NCI-H1694 treated with DMSO at 0.1 percent for 48 hours (cell line): ENCODE measurements at places on chromosomes 1 and 21.
A peak's percentile ranks its signal among the peaks of the same experiment; 100 is the strongest.

DNA sequence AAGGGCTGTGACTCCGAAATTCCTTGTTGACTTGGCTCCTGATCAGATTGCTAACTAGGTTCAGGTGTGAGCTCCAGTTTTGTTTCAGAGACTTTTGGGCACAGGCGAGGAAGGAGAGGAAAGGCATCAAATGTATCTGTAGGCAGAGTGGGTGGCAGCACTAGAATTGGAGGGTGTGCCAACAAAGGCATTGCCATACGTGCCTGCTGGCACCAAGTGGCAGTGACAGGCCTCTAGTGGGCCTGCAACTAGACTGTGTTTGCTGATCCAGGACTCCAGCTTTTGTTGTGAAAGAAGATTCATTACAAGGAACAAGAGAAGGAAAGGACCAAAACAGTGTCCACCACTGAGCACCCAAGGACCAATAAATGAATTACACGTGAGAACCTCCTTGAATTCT lies 79.5 kb downstream of the TM2D1 start:
- DNase-seq: no peak

GRCh38 chr21:40095477-40095876 lies 228.2 kb downstream of the PCP4 start:
- no peak for DNase-seq

GRCh38 chr1:52365746-52366516 lies at the start of gene CC2D1B:
TSS of gene CC2D1B (minus strand) at chr1:52366205. CDS start at chr1:52364620, 1,585 bp downstream.
- DNase-seq: peak; percentile 96

DNA sequence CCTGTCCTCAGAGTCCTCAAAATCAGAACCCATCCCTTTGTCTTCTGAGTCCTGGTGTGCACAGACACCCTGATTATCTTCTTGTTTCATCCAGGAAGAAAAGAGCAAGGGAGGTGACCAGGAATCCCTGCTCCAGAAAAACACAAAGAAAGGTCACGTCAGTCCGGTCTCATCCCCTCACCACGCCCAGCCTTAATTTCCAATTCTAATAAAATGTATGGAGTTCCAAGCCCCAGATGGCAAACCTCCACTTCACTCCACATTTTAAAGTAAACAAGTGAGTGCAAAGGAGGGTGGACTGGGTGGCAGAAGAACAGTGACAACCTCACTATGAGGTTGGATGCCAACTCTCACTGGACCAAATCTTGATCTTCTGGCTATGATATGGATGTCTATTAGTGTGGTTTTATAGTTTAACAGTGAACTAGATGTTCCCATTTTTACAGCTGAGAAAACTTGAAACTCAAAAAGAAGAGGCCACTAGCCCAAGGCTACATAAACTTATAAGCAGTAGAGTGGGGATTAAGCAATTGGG lies 22.0 kb downstream of the ZNF697 start:
- no peak for DNase-seq

- DNase-seq: peak; percentile 37
These were observed 144.6 kb upstream of the TNR start for GRCh38 chr1:175887981-175888428.

GRCh38 chr1:171743081-171743870 lies 1.4 kb upstream of the VAMP4 start:
- DNase-seq: no peak

DNA sequence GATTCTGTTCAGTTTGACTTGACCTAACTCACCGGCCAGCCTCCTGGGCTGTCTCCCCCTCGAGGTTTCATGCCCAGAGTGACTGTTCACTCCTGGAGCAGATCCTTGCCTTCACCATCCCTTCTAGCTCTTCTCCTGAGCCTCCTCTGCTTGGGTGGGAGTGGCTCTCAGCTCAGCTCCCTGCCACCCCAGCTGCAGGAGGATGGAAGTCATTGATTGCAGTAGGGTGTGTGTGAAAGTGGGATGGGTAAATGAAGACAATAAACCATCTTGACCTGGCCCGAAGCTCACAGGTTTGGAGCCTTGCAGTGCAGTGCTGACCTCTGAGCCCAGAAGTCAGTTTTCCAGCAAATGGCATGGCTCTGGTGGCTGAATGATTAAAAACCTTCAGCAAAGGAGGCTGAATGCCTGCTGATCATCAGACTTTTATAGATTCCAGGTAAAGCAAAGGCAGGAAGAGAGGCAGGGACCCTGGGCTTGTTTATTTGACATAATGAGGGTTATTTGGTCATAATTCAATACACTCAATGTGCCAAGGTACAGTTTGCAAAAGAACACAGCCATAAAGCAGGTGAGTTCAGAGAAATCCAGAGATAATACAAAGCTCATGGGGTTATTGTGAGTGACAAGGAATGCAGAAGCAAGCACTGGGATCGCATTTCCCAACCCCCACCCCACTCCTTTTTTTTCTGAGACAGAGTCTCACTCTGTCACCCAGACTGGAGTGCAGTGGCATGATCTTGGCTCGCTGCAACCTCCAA lies 17.5 kb upstream of the TFF3 start:
- no peak for DNase-seq

- DNase-seq: no peak
These were observed 2.9 kb downstream of the TATDN3 start for GRCh38 chr1:212794561-212795014.

GRCh38 chr21:45975020-45975666 lies 6.4 kb upstream of the COL6A1 start:
- DNase-seq: no peak

DNA sequence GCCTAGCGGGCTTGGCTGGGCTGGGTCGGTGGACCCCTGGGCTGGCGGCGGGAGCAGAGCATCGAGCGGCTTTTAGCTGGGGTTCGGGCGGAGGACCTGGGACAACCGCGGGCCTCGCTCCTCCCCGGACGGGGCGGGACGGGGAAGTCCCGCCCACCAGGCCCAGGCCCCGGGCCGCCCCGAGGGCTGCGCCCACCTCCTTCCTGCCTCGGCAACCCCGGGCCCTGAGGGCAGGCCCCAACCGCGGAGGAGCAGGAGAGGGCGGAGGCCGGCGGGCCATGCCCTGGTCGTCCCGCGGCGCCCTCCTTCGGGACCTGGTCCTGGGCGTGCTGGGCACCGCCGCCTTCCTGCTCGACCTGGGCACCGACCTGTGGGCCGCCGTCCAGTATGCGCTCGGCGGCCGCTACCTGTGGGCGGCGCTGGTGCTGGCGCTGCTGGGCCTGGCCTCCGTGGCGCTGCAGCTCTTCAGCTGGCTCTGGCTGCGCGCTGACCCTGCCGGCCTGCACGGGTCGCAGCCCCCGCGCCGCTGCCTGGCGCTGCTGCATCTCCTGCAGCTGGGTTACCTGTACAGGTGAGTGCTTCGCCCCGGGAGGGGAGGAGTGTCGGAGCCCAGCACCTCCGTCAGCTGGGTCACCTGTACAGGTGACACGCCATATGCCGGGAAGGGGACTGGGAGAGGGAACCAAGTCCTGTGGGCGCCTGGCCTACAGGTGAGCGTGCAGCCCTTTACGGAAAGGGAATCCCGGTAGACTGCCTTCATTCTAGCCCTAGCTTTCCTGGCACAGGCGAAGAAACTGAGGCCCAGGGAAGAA lies at the start of gene XKR8:
Gene XKR8 (plus strand): TSS at position 182 of the 812 bp plus-strand sequence. CDS start 97 bp downstream, at position 279.
- peak; percentile 11 for DNase-seq

DNA sequence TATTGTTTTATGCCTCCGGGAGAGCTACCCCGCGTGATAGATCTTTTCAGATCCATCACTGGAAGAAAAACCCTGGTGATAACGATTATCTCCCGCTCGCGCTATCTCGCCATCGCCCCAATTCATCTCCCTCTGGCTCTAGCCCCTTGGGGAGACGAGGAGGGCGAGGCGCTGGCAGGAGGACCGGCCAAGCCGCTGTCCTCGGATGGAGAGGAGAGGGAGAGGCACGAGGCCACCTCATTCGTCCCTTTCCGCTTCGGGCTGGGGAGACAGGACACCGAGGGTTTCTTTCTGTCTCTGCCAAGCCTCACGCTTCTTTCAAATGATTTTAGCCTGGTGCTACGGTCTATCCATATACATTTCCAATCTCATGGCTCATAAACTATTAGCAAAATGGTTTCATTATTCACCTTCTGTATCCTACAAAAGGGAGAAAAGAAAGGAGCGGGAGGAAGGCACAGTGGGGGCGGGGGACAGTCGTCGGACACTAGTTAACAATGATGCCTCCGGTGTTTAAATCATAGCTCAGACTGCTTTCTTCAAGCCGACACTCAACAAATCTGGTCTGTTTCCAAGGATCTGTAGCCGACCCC lies 415.0 kb upstream of the ESRRG start:
- DNase-seq: no peak

- DNase-seq: no peak
These were observed 187.7 kb upstream of the FOXD3 start for GRCh38 chr1:63134501-63135173.

DNA sequence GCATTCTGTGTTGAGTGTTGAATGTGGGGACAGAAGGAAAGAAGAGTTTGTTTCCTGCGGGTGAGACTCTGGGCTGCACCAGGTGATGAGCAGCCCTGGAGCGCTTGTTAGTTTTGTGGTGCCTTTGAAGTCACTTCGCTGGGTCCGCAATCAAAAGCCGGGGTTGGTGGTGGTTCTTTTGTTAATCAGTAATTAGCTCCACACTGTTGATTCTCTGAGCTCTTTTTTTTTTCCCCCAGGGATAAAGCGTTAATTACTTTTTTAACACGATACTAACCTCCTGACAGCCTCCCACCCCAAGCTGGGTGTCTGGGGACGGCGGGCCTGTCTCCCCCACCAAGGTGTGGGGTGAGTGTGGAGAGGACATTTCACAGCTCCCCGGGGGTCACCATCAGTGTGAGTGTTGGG lies 56.6 kb downstream of the AGPAT3 start:
- DNase-seq: no peak

- no peak for DNase-seq
These were observed 30.2 kb upstream of the PRSS38 start for GRCh38 chr1:227785094-227785804.

GRCh38 chr1:22255341-22256212 lies 112.7 kb upstream of the WNT4 start:
- no peak for DNase-seq

DNA sequence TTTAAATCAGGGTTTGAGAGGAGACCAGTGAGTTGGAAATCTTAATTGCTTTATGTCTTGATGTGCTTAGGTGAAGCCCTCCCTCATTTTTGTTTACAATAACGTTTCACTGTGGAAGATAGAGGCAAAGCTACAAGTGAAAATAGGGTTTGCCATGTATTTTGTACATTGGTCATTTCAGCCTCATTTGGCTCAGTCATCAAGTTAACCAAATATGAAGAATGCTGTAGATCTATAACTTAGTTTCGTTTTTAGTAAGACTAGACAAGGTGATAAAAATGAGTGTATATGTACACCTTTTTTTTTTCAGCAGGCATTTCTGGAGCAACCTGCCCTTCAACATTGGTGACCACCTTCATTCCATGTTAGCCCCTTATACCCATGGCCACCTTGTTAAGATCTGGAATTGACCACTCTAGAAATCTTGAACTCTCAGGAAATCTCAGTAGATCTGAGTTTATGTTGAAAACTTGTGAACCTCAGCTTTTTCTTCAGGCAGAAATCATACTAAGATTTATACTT lies 2.9 kb downstream of the NFYC start:
- no peak for DNase-seq

GRCh38 chr1:234083460-234083859 lies 179.0 kb downstream of the SLC35F3 start:
- no peak for DNase-seq

- no peak for DNase-seq
These were observed 356.3 kb upstream of the DPYD start for GRCh38 chr1:98277118-98277517.

DNA sequence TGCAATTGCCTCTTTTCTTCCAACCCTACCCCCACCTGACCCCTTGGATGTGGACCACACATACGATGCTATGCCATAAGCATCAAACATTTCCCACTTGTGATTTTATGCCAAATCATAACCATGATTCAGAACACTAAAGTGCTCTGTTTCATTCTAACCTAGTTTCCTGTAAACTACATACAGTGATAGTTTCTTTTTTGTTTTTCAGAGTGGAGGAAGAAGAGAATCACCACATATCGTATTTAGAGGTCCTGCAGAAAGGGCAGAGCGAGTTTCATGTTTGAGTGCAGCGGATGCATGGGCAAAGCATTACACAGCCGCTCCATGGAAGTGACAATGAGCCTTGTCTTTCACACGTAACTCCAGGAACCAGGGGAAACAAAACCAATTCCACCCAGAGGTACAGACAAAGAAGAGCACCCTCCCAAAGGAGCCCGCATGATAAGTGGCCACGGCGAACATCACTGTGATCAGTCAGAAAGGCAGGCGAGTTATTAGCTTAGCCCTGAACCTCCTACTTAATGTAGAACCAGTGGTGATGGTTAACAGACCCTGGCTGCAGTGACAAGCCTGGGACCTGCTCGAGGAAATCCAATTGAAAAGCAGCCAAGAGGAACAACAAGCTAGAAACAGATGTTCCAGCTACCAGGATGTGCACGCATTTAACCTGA lies 64.0 kb upstream of the ZNF281 start:
- peak; percentile 36 for DNase-seq

- DNase-seq: no peak
These were observed 49.1 kb downstream of the ATP2B4 start for GRCh38 chr1:203675596-203676347.

- no peak for DNase-seq
These were observed 18.7 kb upstream of the FMOD start for GRCh38 chr1:203369666-203370065.

GRCh38 chr1:3679799-3680453 lies 27.6 kb downstream of the TP73 start:
- no peak for DNase-seq

DNA sequence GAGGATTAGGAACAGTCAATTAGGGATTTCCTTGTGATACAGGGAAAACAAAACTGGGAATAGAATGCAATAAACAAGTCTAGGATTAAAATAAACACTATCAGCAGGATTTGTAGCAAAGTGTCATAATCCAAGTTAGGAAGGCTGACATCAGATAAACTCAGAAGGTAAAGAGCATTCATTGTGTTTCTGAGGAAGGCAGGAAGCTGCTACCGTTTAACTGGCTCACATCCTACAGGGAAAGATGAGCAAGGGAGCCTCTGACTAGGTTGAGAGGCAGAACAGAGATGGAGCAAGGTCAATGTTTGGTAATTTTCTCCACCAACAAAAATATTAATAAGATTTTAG lies 124.7 kb downstream of the POU2F1 start:
- DNase-seq: no peak

DNA sequence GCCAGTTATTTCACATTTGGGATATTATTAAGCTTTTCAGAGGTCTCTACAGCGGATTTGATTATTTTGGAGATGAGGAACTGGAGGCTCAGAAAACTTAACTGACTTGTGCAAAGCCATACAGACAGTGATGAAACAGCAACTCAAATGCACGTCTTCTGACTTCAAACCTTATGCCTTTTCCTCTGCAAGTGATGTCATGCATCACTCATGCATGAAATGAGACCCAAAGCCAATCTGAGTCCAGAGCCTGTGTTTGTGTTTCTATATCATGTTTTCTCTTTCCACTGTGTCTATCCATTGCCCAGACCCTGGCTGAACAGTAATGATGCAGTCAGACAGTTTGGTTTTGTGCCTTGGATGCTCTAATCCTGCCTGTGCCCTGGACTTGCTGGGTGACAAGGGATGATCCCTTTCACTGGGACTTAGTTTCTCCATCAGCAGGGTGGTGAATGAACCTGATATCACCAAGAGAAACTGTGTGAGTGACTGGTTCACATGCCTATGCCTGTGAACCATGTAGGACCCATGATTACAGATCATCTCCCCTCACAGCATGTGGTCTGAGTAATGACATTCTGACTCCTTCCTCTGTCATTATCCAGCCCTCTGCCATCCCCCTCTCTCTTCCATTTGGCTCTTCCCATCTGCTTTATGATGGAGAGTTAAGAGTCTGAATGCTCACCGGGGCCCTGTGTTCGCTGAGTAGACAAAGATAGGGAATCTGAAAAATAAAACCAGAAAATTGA lies 33.4 kb downstream of the SLAMF6 start:
- DNase-seq: no peak
